ENCODE measurements at places on chromosomes 11 and 22. TPM values are rescaled to one million over a fixed set of nuclear protein-coding genes. Genes with fewer than 3 reads are reported as not detected.

SERPINH1 gene
- 136 TPM for total RNA-seq

GRCh38 chr11:93032580-93032979 lies 63.1 kb downstream of the MTNR1B start:
- DNase-seq = no peak
- no peak overlapping the region for H3K4me3 ChIP-seq
- H3K4me1 ChIP-seq = no peaks in the 10 kb centered on the region
- H3K27ac ChIP-seq = no peak overlapping the region
- H3K36me3 ChIP-seq = no peaks in the 10 kb centered on the region

ADM2 gene
- 5.1 TPM for total RNA-seq

DNA sequence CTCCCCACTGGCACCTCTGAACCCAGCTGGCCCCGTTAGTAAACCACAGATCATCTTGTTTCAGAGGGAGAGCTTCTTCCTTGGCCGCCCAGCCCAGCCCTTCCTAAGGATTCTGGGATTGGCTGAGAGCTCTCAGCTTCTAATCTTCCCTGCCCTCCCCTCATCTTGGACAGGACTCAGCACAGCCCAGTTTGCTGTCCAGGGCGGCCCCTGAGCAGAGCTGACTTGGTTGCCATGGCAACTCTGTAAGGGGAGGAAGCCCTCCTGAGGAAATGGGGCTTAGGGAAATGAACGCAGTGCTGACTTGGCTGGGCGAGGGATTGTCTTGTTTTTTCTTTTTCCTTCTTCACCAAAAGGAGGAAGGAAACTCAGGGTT lies 4.6 kb downstream of the APOL4 start:
- no peak overlapping the region for H3K27ac ChIP-seq
- no peak for DNase-seq

- no peak for DNase-seq
- no peaks in the 10 kb centered on the region for H3K36me3 ChIP-seq
- H3K4me3 ChIP-seq = no peak overlapping the region
Observed at GRCh38 chr11:11113626-11114025, 239.4 kb downstream of the CSNK2A3 start.

HSPB2 gene
- total RNA-seq = 0.25 TPM

RFPL2 gene
- total RNA-seq = not detected

GRCh38 chr11:67496113-67496512 lies 9.1 kb downstream of the PITPNM1 start:
- no peak overlapping the region for H3K4me3 ChIP-seq
- H3K36me3 ChIP-seq = peaks cover 7% of the 10 kb centered on the region
- no peak overlapping the region for H3K27ac ChIP-seq
- H3K27me3 ChIP-seq = no peaks in the 10 kb centered on the region
- DNase-seq = no peak
- no peaks in the 10 kb centered on the region for H3K4me1 ChIP-seq

DNA sequence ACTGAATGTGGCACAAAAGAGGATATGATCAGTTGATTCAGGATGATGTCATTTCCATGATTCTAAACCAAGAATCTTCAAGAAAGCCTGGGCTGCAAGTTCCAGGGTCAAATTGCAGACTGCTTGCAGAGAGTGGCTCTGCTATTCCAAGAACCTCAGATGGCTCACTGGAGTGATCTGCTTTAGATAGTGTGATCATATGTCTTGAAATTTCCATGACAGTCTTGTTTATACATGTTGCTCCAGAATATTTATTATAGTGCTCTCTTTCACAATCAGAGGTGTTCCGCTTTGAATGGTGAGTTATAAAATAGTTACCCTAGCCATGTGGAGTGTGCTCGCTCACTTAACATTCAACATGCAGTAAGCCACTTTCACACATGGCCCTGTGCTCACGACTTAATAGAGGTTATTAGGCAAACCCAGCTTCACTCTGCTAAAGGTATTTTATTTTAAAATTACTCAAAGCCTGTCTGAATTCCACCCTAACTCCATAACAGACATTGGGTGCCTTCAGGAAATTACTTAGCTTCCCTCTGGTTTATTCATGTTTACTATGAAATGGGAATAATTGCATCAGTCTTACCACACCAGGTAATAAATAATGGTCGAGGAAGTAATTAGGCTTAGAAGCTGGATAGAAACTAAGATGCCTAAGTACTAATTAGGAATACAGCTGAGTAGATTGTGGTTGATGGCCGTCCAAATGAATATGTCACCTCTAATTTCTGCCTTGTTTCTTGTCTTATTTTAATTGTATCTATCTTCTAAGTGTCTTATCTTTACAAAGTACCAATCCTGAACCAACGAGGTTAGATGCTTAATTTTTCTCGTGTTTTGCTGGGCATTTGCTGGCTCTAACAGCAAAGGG lies 187.9 kb downstream of the ETS1 start:
- DNase-seq = no peak
- H3K27me3 ChIP-seq = no peaks in the 10 kb centered on the region
- no peaks in the 10 kb centered on the region for H3K36me3 ChIP-seq
- no peak overlapping the region for H3K4me3 ChIP-seq
- H3K4me1 ChIP-seq = no peaks in the 10 kb centered on the region
- H3K27ac ChIP-seq = no peak overlapping the region

PLA2G3 gene
- total RNA-seq = 0.88 TPM

FAM180B gene
- not detected for total RNA-seq
